ENCODE measurements at places on chromosomes 5 and 9.

DNA sequence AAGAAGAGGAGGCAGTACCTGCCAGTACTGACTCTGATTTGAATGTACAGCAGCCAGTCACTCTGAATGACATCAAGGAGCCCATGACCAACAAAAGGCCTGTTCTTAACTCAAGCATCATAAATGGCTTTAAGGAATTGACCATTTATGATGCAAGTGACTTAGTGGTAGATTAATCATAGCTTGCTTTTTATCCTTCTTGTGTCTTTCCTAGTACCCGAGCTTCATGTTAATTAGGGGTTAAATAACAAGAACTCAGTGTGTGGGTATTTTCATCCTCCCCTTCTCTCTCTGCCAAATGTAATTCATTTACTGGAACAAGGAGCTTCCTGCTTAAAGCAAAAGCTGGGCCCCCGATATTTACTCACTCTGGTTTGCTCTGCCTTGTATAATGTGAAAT, 146.5 kb downstream of the UNC13B start:
- no peak for DNase-seq

GRCh38 chr5:147863454-147864158, 14.9 kb upstream of the SCGB3A2 start:
- peak; percentile 68 for DNase-seq

GRCh38 chr9:112914524-112914923, 23.8 kb upstream of the SLC46A2 start:
- peak; percentile 18 for DNase-seq

GRCh38 chr5:83831834-83832233, 111.2 kb upstream of the HAPLN1 start:
- no peak for DNase-seq

DNA sequence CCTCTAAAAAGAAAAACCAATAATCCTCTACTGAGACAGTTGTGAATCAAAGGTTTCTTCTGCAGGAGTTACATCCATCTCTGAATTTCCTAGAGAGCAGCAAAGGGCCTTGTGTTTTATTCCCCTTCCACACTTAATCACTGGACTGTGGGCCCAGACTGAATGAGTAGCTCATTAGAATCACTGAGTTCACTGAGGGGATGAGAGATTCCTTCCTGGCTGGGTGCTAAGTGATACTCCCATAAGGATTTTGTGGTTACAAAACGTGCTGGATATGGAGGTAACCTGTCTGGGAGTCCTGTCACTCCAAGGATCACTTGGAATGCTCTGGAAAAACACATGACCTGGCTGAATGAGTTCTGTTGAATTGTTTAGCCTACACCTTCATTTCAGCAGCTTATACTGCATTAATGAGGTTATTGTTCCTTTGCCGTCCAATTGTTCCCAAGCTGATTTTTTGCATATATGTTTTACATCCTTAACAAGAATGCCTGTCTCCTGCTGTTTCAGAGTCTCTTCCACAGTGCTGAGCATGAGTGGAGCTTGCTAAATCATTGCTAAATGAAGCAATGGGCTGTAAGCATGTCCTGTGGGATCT, 82.9 kb downstream of the MEF2C start:
- DNase-seq, result no peak

DNA sequence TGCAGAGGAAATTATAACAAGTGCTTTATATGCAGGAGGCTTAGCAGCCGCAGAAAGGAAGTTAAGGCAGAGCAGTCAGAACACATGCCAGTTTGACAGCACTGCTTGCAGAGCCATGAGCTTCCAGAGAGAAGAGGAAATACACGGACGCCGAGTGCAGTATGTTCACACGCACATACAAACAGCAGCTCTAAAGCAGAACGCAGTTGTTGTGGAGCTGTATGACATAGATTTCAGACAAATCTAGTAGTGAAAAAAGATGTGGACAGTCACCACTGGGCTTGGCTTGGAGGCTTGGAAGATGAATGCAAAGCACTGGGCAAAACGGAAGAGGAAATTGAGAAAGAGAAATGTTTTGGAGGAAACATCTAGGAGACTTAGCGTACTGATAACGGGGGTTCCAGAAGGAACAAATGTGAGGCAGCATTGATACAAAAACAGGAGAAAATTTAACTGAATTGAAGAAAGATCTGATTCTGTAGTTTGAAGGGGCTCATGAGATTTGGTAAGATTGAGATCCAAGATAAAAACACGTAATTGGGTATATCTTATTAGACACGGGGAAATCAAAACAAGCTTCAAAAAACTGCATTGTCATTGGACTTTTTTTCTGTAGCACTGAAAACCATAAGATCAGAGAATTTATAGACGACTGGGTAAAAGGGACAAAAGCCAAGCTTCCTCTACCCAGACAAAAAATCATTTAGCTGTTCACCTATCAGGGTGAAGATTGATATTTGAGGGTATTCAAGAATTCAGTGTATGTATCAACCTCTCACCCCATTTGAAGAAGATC, 19.6 kb upstream of the ROPN1L start:
- no peak for DNase-seq

DNA sequence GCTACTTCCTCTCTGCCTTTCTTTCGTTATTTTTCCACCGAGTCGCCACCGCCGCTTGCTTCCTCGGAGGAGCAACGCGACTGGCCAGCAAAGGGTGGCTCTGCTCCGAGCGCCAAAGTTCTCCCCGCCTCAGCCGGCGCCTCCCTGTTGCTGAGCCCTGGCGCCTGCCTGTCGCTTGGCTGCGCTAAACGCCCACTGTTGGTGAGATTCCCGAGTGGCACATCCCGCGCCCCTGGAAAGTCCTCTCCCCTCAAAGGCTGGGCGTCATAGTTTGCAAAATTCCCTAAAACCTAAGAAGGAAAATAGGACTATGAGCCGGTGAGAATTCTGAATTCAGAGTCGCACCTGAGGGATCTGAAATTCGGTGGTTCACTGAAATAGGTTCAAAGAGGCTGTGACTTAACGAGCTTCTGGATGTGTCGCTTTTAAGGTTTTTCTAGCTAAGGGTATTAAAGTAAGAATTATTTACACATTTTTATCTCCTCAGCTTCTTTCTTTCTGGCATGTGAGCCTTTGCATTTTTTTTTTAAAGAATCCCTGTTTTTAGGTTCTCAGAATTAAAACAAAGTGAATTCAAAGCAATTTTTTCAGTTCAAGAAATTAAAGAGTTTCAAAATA, at the start of gene GRIN3A:
Gene GRIN3A, minus strand, starts transcription at position 82 of the 618 bp plus-strand sequence. CDS start 668 bp downstream, outside the sequence.
- peak; percentile 32 for DNase-seq

DNA sequence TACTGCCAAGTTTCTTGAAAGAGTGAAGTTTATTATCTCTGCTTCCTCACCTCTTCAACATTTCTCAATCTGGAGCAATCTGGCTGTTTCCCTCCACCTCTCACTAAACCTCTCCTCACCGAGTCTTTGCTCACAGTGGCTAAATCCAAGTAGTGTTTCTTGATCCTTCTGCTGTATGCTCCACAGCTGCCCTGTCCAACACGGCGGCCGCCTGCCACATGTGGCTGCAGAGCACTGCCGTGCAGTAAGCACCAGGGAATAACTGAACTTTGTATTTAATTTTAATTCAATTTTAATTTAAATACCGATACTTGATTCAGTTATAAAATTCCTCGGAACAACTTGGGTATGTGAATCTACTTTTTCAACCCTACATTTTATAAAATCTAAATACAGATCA, 80.2 kb downstream of the FANCC start:
- no peak for DNase-seq

DNA sequence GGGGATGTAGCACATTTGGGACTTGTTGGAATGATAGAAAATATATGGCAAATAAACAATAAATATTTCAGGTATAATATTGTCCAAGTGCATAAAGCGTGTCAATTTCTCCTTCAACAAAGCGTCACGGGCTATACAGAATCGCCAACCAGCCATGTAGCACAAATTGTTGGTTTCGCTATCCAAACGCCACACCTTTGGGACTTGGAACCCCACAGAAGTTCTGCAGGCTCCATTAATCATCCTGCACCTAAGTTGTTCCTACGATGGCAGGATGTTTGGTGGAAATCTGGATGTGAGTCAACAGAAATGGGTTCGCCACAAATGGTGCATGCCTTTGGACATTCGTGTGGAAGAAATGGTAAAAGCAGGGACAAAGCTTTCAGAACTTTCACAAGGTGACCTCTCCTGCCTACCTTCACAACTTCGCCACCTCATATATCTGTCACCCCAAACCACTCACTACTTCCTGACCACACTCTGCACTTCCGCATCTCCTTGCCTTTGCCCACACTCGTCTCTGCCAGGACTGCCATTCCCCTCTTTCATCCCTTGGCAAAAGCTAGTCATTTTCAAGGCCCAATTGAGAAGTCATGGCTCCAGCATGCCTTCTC, 95.7 kb downstream of the LHFPL2 start:
- DNase-seq, result no peak

DNA sequence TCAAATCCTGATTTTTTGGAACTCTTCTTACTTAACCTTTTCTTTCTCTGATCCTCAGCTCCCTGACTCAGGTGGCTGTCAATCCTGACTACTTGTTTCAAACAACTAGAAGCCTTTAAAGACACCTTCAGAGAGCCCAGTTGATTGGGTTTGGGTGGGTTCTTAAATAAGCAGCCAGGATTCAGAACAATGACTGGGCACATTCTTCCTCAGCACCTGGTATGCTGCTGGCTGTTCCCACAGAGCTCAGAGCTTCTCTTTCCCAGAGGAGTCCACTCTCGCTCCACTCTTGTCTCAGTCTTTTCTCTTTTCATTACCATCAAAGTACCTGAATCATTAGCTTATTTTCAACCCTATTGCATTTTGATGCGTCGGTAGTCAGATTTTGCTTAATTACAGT, 22.5 kb downstream of the PCSK5 start:
- no peak for DNase-seq

DNA sequence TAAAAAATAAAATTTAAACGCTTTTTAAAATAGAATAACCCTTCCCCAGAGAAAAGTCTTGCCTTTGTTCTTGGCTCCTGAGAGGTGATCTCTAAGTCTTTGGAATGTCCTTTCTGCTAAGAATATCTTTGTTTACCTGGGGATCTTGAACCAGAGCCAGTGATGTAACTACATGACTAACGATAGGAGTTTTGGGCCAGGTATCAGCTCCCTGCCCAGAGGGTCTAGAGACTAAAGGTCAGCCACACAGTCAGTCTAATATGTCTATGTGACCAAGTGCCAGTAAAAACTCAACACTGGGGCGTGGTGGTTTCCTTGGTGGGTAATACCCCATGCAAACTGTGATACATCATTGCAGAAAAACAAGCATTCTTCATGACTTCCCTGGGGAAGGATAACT, 1351.9 kb upstream of the C9orf72 start:
- no peak for DNase-seq

DNA sequence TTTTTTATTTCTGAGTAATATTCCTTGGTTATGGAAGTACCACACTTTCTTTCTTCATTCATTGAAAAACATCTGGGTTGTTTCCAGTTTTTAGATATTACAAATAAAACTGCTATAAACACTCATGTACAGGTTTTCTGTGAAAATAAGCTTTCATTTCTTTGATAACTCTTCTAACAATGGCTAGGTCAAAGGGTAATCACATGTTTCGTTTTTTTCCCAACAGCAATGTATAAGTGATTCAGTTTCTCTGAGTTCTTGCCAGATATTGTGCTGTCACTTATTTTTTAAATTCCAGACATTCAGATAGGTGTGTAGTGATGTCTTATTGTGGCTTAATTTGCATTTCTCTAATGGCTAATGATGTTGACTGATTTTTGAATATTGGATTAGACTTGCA, 16.7 kb upstream of the TNPO1 start:
- DNase-seq, result no peak

DNA sequence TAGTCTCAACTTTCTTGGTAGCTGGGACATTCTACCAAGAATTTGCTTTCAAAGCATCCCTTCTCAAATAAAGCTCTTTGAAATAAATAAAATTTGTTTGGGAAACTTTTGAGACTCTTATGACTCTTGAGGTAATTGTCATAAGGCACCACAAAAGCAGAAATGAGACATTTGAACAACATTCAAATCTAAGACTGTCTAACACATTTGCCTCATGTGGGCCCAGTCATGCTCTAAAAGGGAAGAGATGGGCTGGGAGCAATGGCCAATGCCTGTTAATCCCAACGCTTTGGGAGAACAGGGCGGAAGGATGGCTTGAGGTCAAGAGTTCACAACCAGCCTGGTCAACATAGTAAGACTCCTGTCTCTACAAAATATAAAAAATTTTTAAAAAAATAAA, 26.4 kb downstream of the SLC31A2 start:
- no peak for DNase-seq

DNA sequence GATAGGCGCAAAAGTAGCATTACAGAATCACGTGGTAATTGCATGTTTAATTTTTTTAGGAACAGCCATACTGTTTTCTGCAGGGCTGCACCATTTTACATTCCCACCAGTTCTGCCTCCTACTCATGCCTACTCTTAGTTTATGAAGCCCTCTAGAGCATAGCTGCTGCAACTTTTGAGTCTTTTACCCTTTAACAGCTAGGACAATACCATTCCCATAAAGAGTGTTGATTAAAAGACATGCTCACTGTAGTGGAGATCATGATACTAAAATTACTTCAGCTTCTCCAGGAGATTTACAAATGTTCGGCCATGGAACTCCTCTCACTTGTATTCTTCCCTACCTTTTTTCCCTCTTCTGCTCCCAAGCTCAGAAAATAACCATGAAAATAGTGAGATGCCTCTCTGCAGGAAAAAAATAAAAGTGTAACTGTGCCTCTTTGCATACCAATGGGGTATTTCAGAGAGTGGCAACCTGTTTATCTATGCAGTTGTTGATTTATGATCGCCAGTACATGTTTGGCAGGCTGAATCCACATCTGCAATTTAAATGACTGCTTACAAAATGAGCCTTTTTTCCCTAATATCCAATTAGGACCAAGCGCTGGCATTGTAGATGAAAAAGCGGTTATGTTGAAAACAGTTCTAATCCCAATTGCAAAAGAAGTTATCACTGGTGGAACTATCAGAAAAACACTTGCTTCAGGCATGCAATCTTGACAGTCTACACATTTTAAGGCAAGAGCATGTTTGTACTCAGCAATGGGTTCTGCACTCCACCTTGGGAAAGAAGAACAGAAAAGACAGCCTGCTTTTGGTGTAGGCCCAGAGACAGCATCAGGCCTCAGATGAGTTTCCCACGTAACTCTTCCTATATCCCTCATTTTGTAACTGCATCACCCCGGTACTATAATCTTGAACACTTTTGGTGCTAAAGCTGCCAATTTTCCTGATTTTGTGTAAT, 131.1 kb downstream of the ADAMTSL1 start:
- no peak for DNase-seq

GRCh38 chr9:107895501-107896001, 406.0 kb upstream of the KLF4 start:
- peak; percentile 33 for DNase-seq

DNA sequence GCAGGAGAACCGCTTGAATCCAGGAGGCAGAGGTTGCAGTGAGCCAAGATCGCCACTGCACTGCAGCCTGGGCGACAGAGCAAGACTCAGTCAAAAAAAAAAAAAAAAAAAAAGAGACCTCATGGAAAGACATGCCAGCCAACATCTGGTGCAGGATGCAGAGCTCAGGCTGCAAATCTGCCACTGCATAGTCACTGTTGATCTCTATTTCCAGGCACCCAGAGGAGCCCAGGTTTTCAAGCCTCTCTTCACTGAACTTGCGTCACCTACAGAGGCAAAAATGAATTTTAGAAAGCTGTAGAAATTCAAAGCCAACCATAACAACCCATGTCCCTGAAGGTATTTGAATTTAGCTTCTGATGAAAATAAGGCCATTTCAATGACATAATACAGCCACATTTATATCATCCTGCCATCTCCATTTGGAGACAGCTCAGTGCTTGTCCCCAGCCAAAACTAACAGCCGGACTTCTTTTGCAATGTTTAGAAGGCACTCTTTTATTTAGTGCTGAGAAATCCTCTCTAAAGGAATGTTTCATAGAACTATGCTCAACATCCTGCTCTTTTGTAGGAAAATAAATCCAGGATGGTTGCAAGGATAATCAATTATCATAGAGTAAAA, 113.3 kb downstream of the SNX18 start:
- peak; percentile 46 for DNase-seq
